Activated naive CD8-positive, alpha-beta T cell treated with anti-CD3 and anti-CD28 coated beads, Interleukin-2, amount 50 U/mL, for 16 hours (primary cell): ENCODE measurements at places on chromosomes 7 and 10.

GRCh38 chr7:34240417-34240816 is 335.1 kb downstream of the BMPER start:
- no peak for DNase-seq

GRCh38 chr7:51226916-51227535 is 89.6 kb downstream of the COBL start:
- no peak for DNase-seq

- DNase-seq, result no peak
Measured at GRCh38 chr7:779480-779879, 52.4 kb upstream of the PRKAR1B start.

GRCh38 chr10:103507235-103508191 is 14.0 kb downstream of the NEURL1 start:
- DNase-seq, result no peak

GRCh38 chr7:73560109-73560835 is 2.8 kb upstream of the BCL7B start:
- DNase-seq, result no peak

GRCh38 chr10:75857269-75857846 is 425.9 kb downstream of the LRMDA start:
- no peak for DNase-seq

GRCh38 chr10:4141471-4141870 is 356.5 kb upstream of the KLF6 start:
- DNase-seq, result no peak

- DNase-seq, result no peak
Measured at GRCh38 chr7:38929460-38930171, 20.6 kb upstream of the VPS41 start.

DNA sequence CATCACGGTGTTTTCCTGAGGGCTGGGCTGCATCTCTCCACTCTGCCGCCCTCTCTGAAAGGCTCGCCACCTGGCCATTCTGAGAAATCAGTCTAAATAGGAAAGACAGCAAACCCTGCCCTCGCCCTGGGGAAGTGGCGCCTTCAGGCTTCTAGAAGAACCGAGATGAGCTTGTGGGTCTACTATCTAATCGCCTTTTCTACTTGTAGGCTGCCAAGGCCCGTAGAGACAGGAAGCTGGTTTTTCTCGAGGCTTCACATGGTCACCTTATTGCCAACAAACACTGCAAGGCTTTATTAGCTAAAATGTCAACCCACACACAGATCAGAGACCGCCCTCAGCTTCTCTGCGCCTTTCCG is 21.4 kb downstream of the LAT2 start:
- no peak for DNase-seq

- no peak for DNase-seq
Measured at GRCh38 chr10:60023155-60023877, 117.0 kb upstream of the CCDC6 start.

- DNase-seq, result no peak
Measured at GRCh38 chr7:131932271-131932670, 375.8 kb upstream of the PODXL start.

DNA sequence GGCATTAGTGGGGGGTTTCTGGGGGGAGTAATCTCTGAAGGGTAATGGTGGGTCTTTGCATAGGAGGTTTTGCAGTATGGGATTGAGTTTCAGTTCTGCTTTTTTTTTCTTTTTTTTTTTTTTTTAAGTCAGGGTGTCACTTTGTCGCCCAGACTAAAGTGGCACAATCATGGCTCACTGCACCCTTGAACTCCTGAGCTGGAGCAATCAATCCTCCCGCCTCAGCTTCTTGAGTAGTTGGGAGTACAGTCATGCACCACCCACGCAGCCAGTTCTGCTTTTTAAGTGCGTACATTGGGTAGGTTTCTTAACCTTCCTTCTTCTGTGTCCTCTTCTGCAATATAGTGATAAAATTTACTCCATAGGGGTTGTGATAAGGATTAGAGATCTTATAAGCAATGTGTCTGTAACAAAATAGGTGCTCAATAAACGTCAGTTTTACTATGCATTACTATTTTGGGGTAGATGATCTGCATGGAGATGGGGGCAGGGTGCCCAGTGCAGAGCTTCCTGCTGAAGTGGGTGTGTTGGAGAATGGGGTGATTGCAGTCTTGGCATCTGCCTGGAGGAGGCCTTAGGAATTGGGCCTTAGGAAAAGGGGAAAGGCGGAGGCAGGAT is 9.6 kb downstream of the KAZALD1 start:
- no peak for DNase-seq

GRCh38 chr10:99329304-99329553 is at the start of gene CNNM1:
TSS of gene CNNM1 (plus strand) at chr10:99329356. CDS start at chr10:99329388, 32 bp downstream.
- DNase-seq, result no peak

- no peak for DNase-seq
Measured at GRCh38 chr10:2335626-2336025, 598.3 kb upstream of the ADARB2 start.
